H4 (cell line): ENCODE measurements at places on chromosomes 13 and 19.

DNA sequence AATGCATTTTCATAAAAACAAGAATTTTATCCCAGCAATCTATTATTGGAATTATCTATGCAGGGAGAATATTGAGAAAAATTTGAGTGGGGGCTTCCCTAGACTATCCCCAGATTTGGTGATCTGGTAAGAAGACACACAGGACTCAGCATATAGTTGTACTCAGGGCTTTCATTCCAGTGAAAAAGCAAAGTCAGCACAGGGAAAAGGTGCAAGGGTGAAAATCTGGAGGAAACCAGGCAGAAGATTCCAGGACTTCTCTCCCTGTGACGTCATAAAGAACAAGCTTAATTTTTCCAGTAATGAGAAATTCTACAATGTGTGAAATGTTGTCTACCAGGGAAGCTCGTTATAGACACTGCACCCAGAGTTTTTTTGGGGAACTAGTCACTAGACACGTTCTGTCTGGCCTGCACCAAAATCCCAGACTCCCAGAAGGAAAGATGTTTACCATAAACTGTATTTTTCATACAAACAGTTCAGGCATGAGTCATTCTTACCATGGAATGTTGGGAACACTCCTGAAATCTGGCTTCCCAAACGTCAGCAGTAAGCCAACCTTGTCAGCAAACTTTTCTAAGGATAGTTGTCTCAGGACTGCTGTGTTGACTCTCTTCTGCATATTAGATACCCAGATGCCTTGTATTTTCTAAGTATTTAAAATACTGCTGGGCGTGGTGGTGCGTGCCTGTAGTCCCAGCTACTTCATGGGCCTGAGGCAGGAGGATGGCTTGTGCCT lies 107.4 kb downstream of the DNAJC3 start:
- DNase-seq = peak; percentile 76

DNA sequence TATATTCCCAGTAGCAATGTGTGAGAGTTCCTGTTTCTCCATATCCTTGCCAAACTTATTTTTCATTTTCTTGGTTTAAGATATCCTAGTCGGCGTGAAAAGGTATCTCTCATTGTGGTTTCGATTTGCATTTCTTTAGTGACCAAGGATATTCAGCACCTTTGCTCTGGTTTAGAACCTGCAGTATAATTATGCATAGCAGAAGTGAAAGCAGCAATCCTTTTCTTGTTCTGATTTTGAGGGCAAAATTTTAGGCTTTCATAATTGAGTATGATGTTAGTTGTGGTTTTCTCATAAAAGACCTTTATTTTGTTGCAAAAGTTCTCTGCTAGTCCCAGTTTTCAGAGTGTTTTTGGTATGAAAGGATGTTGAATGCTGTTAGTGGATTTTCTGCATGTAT lies 491.0 kb downstream of the FGF9 start:
- DNase-seq = no peak

DNA sequence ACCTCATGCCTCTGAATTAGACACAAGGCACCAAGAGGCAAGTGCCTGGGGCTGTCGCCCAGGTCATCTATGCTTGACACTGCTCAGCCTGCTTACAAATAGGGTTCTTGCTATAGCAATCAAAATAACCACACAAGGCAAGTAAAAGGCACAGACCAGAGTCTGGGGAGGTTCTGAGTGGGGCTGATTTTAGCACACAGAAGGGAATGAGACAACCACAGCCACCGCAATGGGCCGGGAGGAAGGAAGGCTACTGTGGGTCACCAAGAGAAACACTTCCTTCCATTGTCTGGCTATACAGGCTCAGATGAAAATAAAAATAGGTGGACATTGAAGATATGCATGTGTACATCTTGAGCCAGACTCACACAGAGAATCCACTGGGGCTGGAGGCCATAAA lies 159.1 kb downstream of the DLEU7 start:
- no peak for DNase-seq

DNA sequence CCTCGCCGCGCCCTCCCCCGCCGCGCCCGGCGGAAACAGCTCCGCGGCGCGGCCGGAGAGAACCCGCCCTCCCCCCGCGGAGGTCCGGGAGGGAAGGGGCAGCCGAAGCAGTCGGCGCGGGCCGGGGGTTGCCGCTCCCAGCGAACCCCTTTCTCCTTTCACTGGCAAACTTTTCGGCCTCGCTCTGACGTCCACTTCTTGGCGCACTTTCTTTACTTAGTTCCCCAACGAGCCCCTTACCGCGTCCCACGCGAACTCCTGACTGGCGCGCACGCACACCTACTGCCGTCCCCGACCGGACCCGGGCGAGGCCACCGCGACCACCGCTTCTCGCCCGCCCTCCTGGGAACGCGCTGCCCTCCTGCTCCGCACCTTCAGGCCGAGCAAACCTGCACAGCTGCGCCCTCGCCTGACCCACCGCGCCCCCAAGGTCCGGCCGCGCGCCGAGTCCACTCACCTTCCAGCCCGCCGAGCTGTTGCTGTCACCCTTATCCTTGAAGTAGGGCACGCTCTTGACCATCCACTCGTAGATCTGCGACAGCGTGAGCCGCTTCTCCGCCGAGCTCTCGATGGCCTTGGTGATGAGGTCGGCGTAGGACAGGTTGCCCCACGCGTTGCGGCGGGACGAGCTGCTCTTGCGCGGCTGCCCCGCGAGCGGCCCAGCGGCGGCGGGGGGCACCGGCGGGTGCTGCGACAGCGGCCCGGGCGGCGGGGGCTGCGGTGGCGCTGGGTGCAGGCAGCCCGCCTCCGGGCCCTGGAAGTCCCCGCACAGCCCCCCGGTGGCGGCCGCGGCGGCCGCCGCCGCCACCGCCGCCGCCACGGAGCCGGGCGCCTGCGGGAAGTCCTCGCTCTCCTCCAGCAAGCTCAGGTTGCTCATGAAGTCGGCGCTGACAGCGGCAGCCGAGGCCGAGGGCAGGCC lies 1.1 kb downstream of the FOXO1 start:
- DNase-seq = no peak

DNA sequence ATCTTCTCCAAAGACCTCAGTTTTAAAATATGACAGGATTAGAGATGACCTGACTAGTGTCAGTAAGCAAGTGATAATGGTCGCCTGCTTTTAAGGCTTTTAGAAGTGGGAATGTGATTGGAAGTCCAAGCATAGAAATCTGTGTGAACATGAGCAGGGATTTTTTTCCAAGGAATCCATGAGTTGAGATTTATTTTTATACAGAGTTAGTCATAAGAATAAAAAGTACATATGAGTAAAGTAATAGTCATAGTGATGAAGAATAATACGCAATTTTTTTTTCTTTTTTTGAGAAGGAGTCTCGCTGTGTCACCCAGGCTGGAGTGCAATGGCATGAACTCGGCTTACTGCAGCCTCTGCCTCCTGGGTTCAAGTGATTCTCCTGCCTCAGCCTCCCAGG lies 1.6 kb downstream of the ZNF546 start:
- DNase-seq = no peak
